ENCODE measurements at places on chromosomes 7 and 10.

GRCh38 chr7:15457990-15458955, 103.5 kb downstream of the AGMO start:
- DNase-seq = no peak

DNA sequence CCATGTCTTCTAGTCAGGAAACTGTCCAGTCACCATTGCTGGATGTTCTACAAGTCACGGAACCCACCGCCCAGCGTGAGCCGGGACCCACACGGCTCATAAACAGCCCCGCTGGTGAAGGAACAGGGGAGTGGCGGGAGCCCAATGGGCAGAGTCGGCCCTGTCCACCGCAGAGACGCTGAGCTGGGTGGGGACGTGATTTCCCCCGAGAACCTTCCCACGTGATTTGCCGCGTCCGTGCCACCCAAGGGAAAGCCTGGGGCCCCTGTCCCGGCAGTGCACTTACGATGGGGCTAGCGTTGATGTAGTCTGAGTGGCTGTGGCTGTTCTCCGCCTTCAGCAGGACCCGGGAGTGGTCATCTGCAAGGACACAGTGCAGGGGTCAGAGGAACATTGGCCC, 266.9 kb downstream of the DNAJB6 start:
- no peak for DNase-seq

DNA sequence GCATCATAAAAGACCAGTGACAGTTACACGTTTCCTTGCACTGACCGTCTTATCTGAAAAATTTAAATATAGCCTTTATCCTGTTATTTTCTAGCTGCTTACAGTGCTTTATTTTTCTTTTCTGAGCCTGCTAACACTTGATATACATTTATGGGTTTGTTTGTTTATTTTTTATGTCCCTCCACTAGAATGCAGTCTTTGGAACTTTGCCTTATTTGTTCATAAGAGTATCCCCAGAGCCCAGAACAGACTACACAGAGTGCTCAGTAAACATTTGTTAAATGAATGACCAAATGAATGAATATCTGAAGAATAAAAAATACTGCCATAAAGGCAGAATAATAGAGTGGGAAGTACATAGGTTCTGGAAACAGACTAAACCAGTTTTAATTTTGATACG, 202.3 kb upstream of the LRRN3 start:
- DNase-seq = no peak

DNA sequence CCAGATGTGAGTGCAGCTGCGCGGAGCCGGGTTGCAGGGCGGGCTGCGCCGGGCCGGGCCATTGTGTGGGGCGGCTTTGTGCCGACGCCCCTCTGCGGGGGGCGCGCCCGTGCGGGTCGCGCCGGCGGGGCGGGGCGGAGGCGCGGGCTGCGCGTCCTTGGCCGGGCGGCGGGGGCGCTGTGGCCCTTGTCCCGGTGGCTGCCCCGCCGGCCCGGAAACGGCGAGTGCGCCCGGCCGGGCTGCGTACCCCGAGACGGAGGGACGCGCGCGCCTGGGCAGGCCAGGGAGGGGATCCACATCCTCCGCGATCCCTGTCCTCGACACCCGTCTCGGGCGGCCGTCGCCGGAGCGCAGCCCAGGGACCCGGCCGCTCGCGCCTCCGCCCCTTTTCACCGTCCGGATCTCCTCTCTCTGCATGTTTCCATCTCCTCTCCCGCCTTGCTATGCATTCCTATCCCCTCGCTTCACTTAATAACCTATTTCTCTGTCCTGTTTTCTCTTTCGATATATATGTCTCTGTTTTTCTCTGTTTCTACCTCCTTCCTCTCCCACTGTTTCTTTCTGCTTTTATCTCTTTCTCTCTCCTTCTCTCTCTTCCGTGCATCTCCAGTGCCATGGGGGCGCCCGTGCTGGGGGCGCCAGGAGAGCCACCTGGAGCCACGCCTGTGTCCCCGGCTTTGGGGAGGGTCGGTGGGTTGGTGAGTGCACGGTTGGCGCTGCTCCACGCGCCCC, 765 bp downstream of the PFKFB3 start:
- DNase-seq = no peak

GRCh38 chr7:80781561-80781979, 137.3 kb downstream of the SEMA3C start:
- peak; percentile 53 for DNase-seq

DNA sequence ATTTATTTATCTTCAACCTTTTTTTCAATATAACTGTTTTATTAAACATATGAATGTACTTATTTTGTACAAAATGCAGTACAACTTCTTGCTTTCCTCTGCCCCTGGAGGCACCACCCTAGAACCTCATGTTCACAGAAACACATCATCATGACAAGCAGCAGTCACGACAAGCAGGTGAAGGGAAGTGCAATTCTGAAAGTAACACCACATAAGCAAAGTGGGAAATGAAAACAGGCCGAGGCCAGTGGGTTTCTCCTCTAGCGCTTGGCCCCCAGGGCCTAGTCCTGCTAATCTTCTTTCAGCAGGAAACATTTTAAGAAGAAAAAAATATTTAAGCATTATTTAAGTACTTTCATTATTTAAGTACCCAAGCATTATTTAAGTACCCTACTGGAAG, 598.1 kb downstream of the SH2D4B start:
- no peak for DNase-seq

- no peak for DNase-seq
Observed at GRCh38 chr7:147923841-147924240, 666.7 kb upstream of the C7orf33 start.

DNA sequence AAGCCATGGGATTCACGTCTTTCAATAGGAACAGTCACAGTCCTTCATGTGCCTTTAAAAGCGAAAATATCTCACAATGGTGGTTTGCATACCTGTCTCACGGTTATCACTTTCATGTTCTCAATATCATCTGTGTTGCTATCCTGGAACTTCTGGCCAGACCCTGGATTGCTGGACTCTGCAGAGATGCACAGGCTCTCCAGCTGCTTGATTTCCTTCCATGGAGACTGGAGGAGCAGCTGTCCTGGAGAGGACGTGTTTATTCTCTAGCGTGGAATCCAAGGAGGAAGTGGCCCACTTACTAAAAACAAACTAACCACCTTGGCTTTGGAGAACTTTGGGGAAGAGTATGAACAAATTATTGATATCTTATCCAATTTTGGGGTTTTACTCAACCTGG, 16.5 kb downstream of the BTBD16 start:
- DNase-seq = no peak
